NCI-H1417 treated with DMSO at 0.1 percent for 48 hours (cell line): ENCODE measurements at places on chromosomes 12 and 14.
A peak's percentile ranks its signal among the peaks of the same experiment; 100 is the strongest.

DNA sequence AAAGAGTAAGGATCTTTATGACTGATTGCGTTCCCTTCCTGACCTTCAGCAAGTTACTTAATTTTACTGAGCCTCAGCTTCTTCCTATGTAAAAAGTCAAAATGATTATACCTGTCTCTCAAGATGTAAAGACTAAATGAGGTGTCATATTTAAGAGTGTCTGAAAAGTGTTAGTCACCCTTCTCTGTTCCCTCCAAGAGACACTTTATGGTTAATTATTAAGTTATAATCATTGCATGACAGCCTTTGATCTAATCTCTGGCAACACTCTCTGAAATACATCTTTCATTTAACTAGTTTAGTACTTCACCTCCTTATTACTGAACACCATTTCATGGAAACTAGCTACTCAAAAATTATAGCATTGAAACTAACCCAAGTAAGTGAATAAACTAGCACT, 54.8 kb downstream of the BMAL2 start:
- no peak for DNase-seq

DNA sequence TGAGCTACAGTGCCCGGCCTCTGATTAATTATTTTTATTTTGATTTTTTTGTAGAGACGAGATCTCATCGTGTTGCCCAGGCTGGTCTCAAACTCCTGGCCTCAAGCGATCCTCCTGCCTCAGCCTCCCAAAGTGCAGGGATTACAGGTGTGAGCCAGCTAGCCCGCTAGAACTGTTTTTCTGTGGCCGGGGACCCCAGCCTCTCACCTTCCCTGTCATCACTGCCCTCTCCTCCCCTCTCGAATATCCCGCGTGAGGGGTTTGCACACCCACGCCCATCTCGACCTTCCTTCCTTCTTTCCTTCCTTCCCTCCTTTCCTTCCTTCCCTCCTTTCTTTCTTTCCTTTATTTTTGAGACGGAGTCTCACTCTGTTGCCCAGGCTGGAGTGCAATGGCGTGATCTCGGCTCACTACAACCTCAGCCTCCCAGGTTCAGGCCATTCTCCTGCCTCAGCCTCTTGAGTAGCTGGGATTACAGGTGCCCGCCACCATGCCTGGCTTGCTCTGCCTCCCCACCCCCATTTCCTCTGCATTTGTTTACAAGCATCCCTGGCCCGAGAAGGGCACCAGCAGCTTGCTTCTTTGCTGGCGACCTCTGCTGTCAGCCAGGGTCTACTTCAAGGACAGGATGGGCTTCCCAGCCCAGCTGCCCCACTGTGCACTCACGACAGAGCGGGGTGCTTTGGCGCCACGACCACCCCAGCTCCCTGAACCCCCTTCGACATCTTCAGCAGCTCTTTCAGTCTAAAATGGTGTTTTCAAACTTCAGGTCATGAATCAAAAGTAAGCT, 4.3 kb upstream of the TRAF3 start:
- DNase-seq, result no peak

DNA sequence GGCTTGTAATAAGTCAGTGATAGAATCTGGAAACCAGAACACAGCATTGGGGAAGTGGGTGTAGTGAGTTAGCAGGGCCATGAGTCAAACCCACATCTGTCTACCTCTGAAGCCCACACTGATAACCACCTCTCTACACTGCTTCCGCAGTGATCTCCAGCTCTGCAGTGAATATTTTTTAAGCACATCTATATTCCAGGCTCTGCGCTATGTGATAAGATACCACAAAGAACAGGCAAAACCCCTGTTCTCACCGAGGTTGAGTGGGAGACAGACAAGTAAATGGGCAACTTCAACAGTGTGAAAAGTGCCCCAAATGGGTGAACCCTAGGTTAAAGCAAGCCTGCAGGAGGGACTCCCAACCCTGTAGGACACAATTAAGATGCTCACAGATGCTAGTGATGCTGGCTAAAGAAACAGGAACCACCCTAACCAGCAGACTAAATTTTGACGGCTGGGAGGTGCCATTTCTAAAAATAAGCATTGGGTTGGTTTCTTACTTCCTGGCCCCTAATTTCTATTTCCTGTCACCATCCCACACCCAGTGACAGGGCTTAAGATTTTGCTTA, 375.0 kb downstream of the DPF3 start:
- DNase-seq, result no peak

- peak; percentile 6 for DNase-seq
These were observed 3.4 kb downstream of the GSG1 start for GRCh38 chr12:13099844-13100604.

DNA sequence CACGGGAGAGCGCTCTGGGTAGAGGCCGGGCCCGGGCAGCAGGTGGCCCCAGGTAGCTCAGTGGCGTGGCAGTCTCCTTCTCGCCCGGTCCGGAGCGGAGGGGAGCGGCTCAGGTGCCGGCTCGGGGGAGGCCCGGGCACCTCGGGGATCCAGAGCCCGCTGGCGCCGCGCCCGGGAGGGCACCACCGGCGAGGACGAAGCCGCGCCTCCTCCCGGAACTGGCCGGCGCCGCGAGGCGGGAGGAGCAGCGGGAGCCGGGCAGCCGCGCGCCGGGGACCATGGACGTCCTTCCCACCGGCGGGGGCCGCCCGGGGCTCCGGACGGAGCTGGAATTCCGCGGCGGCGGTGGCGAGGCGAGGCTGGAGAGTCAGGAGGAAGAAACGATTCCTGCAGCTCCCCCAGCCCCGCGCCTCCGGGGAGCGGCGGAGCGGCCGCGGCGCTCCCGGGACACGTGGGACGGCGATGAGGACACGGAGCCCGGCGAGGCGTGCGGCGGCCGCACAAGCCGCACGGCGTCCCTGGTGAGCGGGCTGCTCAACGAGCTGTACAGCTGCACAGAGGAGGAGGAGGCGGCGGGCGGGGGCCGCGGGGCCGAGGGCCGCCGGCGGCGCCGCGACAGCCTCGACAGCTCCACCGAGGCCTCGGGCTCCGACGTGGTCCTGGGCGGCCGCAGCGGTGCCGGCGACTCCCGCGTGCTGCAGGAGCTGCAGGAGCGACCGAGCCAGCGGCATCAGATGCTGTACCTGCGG, 21.5 kb upstream of the GNS start:
- DNase-seq, result peak; percentile 37

- DNase-seq, result no peak
These were observed 80.5 kb downstream of the CCDC92 start for GRCh38 chr12:123892180-123892559.

DNA sequence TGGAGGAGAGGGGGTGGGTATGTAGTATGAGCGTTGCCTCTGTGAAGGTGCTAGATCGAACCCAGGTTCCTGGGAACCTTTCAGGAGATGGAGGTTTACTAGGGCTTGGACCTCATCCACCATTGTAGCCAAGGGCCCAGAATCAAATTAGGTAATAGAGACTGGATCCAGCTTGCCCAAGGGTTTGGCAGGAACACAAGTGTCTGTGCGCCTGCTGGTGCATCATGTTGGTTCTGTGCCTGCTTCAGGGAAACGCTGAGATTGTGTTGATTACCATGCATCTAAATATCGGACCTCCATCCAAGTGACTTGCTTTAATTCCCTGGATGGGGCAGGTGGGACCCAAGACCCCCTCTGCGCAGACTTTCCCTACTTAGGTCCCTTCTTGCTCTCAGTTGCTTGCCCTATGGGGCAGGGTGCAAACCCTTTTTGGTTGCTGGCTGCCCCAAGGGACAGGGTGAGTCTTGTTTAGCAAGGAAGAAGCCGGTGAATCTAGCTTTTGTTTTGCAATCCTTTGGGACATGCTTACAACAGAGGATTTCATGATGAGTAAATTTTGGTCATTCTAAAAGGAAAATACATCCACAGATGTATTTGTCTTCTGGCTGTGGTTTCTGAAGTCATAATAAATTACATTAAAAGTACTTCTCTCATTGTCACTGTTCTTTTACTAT, 189.8 kb upstream of the PRICKLE1 start:
- DNase-seq, result no peak

DNA sequence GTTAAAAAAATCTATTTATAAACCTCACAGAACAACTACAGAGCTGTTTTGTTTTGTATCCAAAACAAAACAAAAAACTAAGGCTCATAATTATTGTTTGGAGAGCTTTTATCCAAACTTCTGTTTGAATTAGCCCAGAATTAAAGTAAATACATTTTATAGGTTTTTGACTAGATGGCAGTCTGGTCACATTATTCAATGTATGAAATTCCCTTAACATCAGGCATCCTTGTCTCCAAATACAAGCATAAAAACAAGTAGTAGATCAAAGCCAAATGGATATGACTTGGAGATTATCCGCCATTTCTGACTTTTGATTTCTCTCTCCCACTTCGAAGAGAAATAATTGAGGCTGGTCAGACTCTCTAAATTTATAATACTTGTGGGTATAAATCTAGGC, 63.5 kb downstream of the SLC38A1 start:
- DNase-seq, result no peak
